ENCODE measurements at places on chromosomes 7 and 10. TPM values are rescaled to one million over a fixed set of nuclear protein-coding genes. Genes with fewer than 3 reads are reported as not detected.

GRCh38 chr7:41889472-41889871 is 186.6 kb upstream of the INHBA start:
- DNase-seq: no peak

- no peak for DNase-seq
These were observed 83.6 kb downstream of the CFAP58 start for GRCh38 chr10:104437226-104437625.

GRCh38 chr7:134891262-134891695 is 95.0 kb upstream of the AGBL3 start:
- peak; percentile 19 for DNase-seq

GRCh38 chr10:93173967-93174845 is 100.5 kb downstream of the CYP26A1 start:
- no peak for DNase-seq

DNA sequence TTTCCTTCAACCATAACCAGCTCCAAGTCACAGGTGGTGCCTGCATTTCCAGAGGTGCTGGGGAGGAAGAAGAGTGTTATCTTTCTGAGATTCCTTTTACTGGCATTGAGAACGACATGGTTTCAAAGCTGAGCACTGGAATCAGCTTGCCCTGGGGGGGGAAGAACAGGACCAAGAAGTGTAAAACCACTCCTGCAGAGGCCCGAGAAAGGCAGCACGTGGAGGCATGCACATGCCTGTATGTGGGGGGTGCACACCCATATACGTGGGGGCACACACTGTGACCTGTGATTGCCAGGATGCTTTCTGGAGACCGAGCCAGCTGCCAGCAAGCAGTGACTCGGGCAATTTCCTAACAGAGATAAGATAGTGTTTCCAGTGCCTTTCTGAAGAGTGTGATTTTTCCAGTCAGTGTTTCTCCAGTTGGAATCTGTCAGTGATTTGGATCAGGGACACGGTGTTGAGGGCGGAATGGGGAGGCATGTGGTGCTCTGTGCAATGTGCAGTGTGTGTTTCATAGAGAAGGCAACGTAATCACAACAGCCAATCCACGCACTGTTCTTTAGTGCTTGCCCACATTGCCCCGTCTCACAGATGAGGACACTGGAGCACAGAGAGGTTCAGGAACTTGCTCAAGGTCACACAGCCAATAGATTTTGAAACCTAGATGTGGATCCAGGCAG is 4.2 kb downstream of the LRRC27 start:
- no peak for DNase-seq

The AKR1C8 gene
- total RNA-seq: not detected

The ATRNL1 gene
- total RNA-seq: not detected

The IFIT1B gene
- not detected for total RNA-seq

All from HT-29 (cell line).